ENCODE measurements at places on chromosomes 5 and 9.

DNA sequence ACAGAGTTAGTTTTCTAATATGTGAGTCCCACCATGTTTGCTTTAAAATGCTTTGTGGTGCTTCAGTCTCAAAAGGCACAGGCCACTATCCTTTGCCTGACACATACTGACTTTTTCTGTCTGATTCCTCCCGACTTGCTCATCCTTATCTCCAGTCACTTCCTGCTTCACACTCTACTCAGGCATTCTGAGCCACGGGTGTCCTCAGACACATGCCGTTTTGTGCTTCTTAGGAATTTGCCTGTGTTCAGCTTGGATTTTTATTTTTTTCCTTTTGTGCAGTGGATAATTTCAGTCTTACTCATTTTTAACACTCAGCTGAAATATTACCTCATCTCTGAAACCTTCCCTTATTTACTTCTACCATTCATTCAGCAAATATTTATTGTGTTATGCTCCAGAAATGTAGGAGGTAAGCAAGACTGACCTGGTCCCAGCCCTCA lies 54.1 kb downstream of the MAN2A1 start:
- DNase-seq, result no peak

GRCh38 chr9:117414220-117414905 lies 494 bp downstream of the ASTN2 start:
- no peak for DNase-seq

- DNase-seq, result no peak
Measured at GRCh38 chr9:27183131-27183530, 74.1 kb downstream of the TEK start.

DNA sequence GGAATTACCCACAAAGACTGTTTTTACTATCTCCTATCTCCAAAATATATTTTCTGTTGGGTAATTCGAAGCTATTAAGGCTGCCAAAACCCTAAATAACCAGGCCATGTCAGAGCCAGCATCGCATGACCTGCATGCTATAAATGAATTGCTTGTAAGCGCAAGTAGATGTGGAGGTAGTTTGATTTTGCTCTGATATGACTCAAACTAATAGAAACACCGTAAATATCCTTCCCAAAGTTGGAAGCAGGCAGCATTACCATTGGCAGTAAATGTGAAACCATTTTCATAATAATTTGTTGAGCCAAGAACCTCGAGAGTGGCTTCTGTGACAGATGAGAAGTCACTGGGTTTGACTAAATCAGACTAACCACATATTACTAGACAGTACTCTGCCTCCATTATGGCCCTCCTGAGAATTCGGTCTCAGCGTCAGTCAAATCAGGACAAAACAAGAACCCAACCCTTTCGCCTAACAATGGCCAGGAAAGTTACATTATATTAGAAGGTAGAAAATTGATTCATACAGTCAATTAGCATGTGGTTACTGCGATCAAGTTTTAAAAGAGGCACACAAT lies 289.8 kb downstream of the SPOCK1 start:
- DNase-seq, result no peak

DNA sequence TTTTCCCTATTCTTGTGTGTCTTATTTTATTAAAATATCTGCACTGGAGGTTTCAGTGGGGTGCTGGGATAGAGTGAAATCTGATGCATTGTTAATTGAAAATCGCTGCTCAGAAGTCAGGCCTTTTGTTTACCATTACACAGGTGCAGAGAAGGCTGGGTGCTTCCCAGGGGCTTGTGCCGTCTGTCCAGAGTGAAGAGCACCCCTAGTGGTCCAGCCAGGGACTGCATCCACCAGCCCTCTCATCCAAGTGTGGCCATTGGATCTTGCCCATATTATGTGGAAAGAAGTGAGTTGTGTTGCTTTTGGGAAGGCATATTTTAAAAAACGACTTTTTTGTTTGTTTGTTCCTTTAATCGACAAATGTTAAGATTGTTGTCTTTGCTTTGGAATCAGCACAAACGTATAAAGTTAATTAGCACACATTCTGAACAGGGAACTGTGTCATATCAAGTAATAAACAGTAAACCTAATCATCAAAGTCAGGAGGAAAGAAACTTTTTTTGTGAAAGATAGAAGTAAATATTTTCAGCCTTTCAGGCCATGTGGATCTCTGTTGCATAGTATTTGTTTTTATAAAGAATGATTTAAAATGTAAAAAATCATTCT lies 315.6 kb downstream of the MTRR start:
- peak; percentile 7 for DNase-seq

DNA sequence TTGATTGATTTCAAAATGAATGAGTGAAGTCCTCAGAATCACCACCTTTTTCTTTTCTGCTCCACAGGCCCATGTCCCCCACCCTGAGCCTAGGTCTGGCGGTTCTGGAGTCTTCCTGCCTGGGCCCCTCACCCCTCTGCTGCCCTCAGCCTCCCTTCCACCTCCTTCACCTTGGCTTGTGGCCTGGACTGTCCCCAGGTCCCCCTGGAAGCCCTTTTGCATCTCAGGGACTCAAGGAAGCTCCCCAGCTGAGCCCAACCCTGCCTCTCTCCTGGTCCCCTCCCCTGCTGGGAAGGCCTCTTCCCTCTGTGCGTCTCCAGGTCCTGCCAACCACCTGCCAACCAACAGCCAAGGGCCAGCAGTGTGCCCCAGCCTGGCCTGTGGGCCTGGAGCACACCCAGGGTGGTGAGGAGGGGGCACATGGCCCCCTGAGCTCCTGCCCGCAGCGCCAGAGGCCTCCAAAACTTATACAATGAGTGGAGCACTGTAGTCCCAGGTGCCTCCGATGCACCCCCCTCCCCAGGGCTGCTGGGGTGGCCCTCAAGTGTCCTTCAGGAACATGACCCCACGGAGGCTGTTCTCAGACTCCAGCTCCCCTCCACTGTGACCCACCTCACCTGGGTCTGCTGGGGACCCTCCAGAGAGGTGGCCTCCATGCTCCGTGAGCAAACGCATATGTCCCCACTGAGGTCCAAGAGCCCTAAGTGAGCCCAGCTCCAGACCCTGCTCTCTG lies 20.3 kb downstream of the GLT6D1 start:
- DNase-seq, result no peak

- no peak for DNase-seq
Measured at GRCh38 chr5:150394131-150394530, 18.6 kb downstream of the CD74 start.

- no peak for DNase-seq
Measured at GRCh38 chr5:3931976-3932375, 336.3 kb downstream of the IRX1 start.

DNA sequence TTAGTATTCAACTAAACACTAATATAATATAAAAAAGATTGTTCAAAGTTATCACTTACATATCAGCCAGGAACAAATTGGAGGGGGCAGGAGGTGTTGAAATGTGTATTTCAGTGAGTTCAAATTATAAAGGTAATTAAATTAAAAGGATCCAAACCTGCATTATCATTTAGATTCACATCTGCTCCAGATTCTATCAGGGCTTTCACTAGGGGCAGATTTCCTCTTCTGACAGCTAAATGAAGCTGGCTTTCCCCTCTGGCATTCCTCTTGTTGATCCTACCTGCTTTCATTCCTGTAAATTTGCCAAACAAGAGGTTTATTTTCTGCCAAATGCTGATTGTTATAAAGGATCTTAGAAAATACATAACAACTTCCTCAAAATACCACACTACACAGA lies 86.3 kb upstream of the GCNT4 start:
- no peak for DNase-seq

DNA sequence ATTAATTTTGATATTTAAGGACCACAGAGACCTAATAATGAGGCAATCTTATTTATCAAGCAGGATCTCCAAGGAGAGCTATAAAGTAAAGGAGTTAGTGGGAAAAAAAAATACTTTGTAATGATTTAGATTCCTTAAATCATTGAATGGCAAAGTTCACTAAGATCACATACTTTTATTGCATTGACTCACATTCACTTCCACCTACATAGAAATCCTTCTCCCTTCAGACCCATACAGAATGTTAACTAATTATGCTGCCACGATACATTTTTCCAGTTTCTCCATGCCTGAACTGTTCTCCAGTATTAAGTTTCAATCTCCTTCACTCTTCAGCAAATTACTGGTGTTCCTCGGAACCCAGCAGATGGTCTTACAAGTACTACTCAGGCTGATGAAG lies 388.7 kb downstream of the EFNA5 start:
- DNase-seq, result no peak

DNA sequence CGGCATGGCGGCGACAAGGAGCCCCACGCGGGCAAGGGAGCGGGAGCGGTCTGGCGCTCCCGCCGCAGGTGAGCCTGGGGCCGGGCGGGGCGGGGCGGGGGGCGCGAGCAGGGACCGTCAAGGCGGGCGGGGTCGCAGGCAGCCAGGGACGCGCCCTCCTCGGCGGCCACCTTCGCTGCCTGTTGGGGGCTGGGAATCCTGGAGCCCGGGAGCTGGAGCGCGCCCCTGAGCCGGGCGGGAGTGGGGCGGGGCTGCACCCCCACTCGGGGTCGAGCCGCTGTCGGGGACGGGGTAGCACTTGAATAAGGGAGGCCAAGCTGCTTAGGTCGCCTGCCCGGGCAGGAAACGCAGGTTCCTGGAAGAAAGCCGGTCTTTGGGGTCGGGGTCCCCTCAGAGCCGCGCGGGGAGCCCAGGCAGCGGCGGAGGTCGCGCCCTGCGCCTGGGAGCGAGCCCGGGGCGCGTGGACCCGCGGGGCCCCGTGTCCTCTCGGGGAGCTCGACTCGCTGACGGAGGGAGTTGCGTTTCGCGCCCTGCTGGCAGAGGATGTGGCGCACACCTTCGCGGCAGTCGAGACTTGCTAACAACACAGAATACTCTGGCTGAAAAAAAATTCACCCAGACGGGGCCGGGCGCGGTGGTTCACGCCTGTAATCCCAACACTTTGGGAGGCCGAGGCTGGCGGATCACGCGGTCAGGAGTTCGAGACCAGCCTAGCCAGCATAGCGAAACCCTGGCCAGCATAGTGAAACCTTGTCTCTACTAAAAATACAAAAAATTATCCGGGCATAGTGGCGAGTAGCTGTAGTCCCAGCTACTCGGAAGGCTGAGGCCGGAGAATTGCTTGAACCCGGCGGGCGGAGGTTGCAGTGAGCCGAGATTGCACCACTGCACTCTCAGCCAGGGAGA lies 552 bp downstream of the OTULINL start:
- peak; percentile 84 for DNase-seq

GRCh38 chr5:65382582-65382981 lies 99.1 kb downstream of the ADAMTS6 start:
- DNase-seq, result no peak

- DNase-seq, result no peak
Measured at GRCh38 chr5:54608423-54609085, 91.0 kb downstream of the SNX18 start.

DNA sequence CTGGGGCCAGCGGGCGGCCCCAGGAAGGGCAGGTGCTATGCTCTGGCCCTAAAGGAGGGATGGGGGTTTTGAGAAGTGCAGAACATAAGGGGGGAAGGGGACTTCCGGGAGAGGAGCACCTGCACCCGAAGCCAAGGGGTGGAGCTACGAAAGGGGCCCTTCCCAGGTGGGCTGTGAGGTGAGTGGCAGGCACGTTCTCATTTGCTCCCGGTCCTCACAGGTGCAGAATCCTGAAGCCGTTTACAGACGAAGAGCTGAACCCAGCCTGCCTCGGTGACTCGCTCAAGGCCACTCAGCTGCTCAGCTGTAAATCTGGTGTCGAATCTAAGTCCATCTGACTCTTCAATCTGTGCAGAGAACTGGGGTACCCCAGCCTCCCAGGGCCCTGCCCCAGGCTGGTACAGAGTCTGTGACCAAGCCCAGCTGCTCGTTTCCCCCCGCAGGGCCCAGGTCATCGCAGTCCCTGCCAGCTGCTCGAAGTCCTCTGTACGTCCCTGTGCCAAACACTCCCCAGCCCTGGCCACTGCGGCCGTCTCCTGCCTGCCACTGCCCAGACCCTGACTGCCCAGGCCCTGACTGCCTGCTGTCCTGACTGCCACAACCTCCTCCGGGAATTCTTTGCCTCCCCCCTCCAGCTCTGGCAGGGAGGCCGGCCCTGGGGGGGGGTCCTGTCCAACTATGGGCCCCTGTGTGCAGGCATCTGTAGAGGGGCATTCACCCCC lies 53.8 kb upstream of the RXRA start:
- DNase-seq, result no peak

DNA sequence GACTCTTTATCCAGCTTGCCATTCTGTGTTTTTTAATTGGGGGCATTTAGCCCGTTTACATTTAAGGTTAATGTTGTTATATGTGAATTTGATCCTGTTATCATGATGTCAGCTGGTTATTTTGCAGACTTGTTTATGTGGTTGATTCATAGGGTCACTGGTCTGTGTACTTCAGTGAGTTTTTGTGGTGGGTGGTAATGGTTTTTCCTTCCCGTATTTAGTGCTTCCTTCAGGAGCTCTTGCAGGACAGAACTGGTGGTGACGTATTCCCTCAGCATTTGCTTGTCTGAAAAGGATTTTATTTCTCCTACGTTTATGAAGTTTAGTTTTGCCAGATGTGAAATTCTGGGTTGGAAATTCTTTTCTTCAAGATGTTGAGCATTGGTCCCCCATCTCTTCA lies 381.1 kb downstream of the MAN2A1 start:
- no peak for DNase-seq

DNA sequence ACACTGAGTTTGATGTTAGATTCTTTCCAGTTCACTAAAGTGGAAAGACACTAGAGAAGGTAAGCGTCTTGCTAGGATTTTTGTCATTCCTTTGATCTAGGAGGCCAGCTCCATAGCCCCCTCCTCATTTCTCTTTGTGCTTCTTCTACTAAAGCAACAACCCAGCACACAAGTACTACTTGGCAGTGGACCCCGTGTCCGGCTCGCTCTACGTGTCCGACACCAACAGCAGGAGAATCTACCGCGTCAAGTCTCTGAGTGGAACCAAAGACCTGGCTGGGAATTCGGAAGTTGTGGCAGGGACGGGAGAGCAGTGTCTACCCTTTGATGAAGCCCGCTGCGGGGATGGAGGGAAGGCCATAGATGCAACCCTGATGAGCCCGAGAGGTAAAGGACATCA lies 76.6 kb upstream of the WWC1 start:
- no peak for DNase-seq

GRCh38 chr9:91502475-91502874 lies 78.8 kb upstream of the NFIL3 start:
- DNase-seq, result no peak

DNA sequence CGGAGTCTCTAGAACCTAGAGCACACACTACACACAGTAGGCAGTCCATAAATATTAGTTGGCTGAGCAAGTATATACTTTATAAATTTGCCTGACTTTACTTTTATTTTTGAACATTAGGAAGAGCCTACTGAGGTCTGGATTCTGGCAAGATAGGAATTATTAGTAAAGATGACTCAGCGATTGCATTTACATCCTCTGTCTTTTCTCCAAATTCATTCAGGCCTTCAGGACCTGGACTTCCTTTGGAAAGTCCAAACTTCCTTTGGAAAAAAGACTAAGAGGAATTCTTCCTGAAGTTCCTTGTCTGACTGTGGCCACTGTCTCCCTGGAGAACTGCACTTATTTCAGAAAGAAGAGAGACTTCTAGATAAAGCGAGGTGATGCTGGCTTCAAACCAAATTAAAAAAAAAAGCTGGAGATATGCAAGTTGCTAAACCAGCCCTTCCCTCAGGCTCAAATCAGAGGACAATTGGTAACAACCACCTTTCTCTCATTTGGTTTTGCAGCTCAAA lies 251.3 kb downstream of the GAS1 start:
- DNase-seq, result no peak

GRCh38 chr5:172417983-172418630 lies 36.2 kb downstream of the SH3PXD2B start:
- DNase-seq, result no peak

- DNase-seq, result no peak
Measured at GRCh38 chr5:157216391-157217142, 35.9 kb downstream of the ITK start.

- peak; percentile 35 for DNase-seq
Measured at GRCh38 chr9:92808726-92809451, 44.3 kb upstream of the BICD2 start.
